ENCODE measurements at places on chromosomes 4 and X. TPM values are rescaled to one million over a fixed set of nuclear protein-coding genes. Genes with fewer than 3 reads are reported as not detected.

The SHISA3 gene
- polyA plus RNA-seq = 100 TPM

The ABCG2 gene
- polyA plus RNA-seq = 8.1 TPM

The PFKFB1 gene
- polyA plus RNA-seq = 0.59 TPM

The BTK gene
- 1.8 TPM for polyA plus RNA-seq

The SMC1A gene
- 99.5 TPM for polyA plus RNA-seq

The MAEA gene
- polyA plus RNA-seq = 58.6 TPM

The CXCL10 gene
- polyA plus RNA-seq = 3.9 TPM

The SPP1 gene
- polyA plus RNA-seq = 285 TPM

The SPANXB1 gene
- polyA plus RNA-seq = 0.22 TPM

The MTTP gene
- polyA plus RNA-seq = 12.5 TPM

DNA sequence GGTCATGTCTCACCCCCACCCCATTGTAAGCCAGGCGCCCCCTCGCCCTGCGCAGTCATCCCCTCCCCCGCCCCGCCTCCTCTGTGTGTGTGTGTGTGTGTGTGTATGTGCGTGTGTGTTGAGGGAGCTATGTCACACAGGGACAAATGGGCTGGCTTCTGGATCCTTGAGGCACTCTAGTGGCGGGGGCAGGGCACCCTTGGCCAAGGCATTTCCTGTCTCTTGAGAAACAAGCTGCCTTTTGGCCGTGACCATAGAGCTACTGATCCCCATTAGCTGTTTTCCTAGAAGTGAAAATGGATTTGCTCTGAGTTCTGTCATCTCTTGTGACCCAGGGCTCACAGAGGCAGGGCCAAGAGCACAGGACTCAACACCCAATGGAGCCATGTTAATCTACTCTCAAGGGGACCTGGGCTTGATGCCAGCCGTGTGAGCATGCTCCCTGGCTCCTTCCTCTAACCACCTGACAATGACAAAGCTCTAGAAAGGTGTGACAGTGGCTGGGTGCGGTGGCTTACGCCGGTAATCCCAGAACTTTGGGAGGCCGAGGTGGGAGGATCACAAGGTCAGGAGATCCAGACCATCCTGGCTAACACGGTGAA, 162.5 kb upstream of the BCOR start:
- DNase-seq = no peak

GRCh38 chrX:77597090-77597489, 149.9 kb downstream of the FGF16 start:
- DNase-seq = no peak

- DNase-seq = peak; percentile 9
Measured at GRCh38 chrX:141609111-141609510, 19.6 kb downstream of the SPANXA2 start.

DNA sequence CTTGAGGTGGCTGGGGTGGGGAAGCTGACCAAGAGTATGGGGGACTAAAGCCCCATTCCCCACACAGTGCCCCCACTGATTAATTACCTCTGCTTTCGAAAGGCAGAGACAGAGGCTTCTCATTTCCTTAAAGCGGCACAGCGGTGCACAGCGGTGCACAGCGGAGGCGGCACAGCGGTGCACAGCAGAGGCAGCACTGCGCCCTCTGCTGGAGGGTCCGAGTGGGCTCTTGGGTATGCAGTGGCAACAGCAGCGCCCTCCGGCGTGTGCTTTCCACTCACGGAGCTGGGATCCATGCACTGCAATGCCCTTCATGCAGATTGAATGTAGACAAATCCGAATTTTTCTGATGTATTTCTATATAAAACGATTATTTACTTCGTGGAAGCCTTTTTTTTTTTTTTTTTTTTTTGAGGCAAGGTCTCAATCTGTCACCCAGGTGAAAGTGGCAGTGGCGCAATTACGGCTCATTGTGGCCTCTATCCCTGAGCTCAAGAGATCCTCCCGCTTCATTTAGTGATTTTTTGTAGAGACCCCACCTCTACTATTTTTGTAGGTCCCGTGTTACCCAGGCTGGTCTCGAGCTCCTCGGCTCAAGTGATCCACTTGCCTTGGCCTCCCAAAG, 19.7 kb upstream of the PRPS2 start:
- no peak for DNase-seq

- DNase-seq = peak; percentile 23
Measured at GRCh38 chr4:125826801-125827695, 512.3 kb downstream of the FAT4 start.

- DNase-seq = no peak
Measured at GRCh38 chrX:131262200-131262599, 26.9 kb downstream of the IGSF1 start.

DNA sequence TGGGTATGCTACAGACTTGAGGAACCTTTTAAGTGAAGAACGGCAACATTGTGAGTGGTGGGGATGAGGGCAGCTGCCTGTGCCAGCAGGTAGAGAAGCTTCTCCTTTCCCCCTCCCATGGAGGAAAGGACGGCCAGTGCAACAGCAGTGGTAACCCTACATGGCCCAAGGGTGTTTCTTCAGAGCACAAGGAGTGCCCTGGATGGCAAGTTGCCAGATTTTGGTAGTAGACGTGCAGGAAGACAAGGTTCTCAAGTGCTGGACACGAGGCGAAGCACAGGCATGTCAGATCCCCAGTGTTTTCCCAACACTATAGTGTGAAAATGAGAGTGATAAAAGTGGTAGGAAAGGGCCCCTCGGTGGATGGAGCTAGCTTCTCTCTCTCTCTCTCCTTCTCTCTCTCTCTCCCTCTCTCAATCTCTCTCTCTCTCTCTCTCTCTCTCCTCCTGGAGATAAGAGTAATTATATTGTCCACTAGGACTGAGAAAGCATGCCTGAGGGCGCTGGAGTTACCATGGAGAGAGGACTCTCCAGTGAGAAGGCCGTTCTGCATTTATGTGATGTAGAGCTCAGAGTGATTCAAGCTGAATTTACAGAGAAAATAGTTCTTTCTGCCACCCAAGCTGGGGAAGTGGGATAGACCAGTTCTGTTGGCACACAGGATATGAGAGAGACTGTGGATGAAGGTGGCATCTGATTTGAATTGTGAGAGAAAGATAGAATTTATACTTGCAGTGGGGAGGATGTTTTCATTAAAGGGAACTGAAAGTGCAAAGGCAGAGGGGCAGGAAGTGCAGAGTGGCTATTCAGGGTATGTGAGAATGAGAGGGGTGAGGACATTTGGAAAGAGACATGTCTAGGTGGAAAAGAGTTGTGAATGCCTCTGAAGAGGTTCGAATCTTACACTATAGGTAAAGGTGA, 25.7 kb upstream of the TRPC3 start:
- no peak for DNase-seq

GRCh38 chr4:79241846-79242245, 84.0 kb downstream of the NAA11 start:
- DNase-seq = no peak

DNA sequence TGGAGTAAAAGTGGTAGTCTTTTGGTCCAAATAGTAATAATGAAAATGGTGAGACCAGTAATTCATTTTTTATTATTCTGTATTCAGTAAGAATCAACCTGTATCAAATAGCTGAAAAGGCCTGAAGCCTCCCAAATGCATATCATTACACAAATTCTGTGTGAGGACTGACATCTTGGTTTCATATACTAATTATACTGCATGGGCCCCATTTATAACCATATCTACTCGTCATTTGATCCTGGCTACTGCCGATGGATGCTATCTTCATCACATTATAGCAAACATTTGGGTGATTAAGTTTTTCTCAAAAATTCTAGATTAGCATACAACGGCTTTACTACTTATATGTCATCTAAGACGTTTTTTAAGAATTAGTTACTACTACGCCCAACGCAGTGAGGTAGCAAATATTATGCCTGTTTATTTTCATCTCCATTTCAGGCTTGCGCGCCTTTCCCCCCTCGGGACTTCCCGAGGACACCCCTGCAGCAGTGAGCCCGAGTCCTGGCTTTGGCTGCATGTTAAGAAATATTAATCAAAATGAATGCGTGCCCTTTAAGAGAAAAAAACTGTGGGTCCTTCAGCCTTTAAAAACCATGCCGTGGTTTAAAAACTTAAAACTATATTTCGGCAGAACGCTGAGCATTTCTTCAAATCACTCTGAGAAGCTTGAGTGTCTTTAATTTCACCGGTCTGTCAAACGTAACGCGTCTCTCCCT, 814 bp upstream of the MMAA start:
- DNase-seq = no peak

GRCh38 chr4:30943356-30943755, 223.2 kb downstream of the PCDH7 start:
- no peak for DNase-seq

DNA sequence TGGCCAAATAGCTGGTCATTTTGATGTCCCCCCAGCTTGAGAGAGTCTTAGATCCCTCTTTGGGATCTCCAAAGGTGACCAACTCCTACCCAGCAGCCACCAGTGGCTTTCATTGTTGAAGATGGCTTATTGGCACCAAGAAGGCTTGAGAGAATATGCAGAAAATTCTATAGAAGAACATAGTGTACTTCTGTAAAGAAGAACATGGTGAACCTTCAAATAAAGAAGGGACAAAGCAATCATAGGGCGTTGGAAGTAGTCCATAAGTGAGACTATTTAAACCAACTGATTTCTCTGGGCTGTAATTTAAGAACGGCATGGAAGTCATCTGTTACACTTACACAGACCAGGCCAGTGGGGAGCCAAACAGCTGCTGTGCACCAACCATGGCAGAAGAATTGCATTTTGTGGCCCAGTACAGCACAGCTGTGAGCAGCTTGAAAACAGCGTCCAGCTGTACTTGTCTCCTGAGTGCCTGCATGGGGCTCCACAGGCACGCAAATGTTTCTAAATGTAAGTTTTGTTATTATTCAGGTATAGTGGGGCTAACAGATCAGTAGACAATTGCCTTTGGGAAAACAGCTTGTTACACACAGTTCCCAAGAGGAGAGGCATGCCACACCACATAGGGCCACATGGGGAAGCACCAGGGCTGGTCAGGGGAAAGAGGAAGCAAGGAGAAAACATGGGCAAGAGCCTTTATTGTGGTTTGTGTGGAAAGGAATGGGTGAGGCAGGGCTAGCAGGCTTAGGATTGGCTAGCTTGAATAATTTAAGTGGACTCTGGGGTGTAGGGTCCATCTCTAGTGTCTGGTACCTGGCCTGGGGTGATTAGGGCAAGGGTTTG, 125.0 kb downstream of the ARHGAP6 start:
- DNase-seq = no peak

DNA sequence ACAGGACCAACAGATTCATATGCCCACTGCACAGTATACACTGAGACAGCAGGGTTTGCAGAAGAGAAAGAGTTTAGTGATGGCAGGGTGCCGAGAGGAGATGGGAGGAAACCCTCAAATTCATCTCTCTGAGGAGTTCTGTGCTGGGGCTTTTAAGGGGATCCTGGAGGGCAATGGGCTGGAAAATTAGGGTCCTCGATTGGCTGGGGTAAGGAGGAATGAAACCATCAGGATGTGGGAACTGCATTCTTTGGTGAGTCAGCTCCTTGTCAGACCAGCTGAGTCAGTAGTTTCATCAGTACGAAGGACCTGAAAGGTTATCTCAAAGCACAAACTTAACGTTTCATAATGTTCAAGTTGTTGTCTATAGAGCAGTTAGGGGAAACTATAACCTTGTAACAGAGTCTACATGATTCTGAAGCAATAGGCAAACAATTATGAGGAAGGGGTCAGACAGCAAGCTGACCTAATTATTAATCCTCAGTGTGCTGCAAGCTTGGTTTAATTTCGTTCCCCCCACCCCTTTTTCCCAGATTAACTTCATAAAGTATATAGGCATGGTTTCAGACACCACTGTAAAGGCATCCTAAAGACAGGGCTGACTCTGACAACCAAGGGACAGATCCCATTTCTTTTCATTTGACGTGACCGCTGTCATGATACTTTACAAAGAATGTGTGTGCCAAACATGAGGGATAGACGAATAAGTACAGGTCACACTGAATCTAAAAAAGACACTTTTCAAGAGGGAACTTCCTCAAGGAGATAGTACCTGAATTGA, 1.5 kb upstream of the MSMO1 start:
- no peak for DNase-seq

DNA sequence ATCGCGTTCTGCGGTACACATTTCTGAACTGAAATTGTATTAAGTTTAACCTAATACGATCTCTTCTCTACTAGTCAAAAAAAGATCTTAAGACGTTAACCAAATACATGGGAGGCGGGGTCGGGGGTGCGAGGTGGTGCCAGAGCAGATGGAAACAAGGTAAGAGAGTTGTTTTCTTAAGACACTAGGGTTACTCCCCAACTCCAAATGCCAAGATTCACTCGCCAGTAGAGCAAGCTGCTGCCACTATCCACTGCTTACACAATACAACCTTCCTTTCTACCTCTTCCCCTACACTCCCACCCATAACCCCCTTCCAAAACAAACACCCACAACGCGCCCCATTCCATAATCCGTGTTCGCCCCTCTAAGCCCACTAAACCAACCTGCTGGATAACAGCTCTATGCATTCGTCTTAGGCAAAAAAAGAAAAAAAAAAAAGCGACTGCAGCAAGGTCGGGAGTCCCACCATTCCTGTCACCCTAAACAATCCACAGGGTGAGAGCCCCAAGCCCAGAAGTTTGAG, 1.3 kb downstream of the LCORL start:
- no peak for DNase-seq

DNA sequence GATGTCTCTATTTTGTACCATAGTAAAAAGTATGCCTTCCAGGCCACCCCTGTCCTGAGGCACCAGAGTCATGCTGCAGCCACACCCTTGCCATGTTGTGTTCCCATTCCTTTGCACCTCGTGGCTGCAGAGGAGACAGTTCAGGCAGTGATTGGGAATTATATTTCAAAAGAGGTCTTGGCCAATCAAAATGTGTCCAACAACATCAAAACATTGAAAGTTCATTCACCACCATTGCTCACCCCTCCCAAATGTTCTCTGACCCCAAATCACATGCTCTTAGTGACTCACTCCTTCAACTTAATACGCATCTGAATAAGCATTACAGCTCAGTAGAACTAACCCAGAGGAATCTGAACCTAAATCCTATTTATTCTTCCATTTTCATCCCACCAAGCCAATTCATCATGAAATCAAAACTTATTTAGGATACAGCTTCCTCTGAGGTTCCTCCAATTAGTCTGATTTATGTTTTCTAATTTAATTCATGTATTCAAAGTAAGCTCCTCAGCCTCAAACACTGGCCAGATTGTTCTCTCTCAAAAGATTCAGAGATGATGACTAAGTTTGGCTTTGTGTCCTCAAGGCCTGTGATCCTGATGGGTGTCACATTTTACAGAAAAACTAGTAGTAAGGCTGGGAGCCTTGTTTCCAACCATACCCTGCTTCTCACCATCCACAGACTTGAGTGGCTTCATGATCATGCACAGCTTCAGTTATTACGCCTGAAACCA, 323.2 kb upstream of the INTU start:
- no peak for DNase-seq

- no peak for DNase-seq
Measured at GRCh38 chrX:2468261-2469195, 32.2 kb downstream of the DHRSX start.

GRCh38 chr4:8574796-8575370, 5.3 kb upstream of the GPR78 start:
- no peak for DNase-seq

GRCh38 chr4:147570616-147571015, 46.6 kb upstream of the TMEM184C start:
- DNase-seq = no peak

DNA sequence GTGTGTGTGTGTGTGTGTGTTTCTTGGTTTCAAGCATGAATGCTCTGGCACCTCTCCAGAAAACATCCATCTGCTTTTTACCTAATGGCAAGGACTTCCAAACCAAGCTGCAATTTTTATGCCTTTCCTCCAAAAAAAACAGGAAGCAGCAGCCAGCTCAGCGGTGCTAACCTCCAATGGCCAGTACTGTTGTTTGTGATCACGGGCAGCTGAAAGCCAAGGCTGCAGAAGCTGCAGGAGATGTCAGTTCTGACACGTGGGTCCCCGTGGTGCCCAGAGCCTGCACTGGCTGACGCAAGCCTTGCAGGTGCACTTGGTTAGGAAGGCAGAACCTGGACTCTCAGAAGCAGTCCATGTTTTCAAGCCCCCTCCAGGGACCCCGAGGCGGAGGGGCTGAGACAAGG, 313.6 kb upstream of the DDX53 start:
- peak; percentile 45 for DNase-seq
